ENCODE measurements at places on chromosomes 5 and 9. TPM values are rescaled to one million over a fixed set of nuclear protein-coding genes. Genes with fewer than 3 reads are reported as not detected.
A peak's percentile ranks its signal among the peaks of the same experiment; 100 is the strongest.

DNA sequence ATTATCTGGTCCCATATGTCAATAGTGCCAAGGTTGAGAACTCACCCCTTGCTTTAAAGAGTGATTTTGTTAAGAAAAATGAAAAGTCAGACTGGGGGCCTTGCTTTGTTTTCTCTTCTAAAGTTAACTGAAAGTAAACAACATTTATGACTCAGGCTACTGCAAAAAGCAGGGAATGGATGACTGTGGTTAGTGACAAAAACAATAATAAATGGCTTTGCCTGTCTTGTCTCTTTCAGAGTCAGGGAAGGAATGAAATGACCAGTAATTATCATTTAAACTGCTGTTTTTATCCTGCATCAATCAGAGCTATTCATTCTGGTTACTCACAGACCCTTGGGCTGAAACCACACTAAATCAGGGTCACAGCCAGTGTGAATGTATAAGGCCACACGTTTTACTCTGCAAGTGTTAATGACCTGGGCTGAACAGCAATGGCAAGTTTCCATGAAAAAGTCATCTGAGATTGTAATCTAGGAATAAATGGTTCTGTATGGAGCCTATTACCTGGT is 112.2 kb downstream of the ZNF608 start:
- peak; percentile 72 for ATAC-seq

- ATAC-seq, result no peak
Observed at GRCh38 chr9:114058688-114059046, 19.4 kb downstream of the AMBP start.

DNA sequence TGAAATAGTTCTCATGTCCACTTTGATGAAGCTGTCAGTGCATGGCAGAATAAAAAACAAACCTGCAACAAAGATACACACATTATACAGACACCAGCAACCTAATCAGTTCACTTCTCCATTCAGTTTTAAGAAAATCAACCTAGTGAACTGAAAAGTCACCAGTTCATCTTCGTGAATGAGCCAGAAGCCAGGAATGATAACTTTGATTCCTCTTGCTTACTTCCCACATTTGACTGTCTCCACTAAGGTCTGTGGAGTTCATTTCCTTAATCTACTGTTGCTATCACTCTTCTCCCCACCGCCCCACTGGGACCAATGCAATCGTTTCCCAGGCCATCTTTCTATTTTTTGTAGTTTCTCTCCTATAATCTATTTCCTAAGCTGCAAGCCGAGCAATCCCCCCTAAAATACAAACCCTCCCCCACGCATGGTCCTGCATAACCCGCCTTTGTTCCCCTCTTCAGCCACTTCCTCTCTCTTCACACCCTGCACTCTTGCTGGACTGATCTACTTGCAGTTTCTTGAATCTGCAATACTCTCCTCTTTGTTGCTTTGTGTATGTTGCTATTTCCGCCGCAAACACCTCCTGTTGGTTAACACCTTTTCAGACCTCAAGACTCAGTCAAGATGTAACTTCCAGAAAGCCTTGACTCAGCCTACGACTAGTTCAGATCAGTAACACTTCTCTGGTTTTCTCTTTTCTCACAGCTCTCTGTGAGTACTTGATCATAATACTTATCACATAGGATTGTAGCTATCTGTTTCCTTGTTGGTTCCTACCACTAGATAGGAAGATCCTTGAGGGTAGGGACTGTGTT is 16.6 kb downstream of the STOM start:
- ATAC-seq, result no peak

DNA sequence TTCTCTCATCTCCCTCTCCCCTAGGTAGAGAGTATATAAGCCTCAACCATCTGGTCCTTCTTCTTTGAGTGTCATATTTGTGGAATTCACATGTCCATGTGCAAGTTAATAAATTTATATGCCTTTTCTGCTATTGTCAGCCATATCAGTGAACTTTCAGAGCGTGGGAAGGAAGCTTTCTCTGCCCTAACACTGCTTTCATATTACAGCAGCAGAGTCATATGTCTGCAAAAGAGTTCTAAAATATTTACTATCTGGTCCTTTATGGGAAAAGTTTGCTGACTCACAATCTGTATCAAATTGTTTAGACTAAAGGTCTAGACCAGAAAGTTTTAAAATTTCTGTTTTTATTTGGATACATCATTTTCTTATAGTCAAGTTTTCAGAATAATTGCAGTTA is 669.0 kb downstream of the LRRC70 start:
- no peak for ATAC-seq

DNA sequence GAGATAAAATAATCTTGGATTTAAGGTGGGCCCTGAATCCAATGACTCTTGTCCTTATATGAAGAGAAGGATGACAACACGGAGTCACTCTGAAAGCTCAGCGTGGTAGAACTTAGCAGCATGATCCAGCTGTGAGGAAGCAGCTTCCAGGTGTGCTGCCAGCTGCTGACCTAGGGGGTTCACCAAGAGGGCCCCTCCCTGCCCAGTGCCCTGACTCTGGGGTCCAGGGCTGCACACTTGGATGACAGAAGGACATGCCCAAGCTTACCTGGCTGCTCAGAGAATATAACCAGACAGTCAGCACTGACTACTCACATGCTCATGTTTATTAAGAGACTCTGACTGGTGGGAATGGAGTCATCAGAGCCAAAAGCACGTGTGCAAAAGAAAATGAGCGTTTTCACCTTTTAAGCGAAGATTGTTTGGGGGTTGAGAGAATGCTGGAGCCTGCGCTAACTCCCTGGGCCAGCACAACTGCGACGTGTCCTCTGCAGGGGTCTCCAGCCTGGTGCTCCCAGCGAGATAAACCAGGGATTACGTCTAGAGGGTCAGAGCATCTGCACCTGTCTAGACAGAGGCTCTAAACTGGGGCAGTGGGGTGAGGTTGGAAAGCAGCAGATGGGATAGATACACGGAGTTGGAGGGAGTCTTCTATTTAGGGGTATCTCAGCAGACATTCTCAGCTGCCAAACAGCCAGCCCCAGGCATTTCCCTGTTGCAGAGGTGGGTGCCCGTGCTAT is 41.3 kb downstream of the ROPN1L start:
- no peak for ATAC-seq

- no peak for ATAC-seq
Observed at GRCh38 chr5:31931874-31932273, 242.2 kb downstream of the GOLPH3 start.

GRCh38 chr9:134136118-134136995 is 475 bp downstream of the WDR5 start:
- peak; percentile 39 for ATAC-seq

DNA sequence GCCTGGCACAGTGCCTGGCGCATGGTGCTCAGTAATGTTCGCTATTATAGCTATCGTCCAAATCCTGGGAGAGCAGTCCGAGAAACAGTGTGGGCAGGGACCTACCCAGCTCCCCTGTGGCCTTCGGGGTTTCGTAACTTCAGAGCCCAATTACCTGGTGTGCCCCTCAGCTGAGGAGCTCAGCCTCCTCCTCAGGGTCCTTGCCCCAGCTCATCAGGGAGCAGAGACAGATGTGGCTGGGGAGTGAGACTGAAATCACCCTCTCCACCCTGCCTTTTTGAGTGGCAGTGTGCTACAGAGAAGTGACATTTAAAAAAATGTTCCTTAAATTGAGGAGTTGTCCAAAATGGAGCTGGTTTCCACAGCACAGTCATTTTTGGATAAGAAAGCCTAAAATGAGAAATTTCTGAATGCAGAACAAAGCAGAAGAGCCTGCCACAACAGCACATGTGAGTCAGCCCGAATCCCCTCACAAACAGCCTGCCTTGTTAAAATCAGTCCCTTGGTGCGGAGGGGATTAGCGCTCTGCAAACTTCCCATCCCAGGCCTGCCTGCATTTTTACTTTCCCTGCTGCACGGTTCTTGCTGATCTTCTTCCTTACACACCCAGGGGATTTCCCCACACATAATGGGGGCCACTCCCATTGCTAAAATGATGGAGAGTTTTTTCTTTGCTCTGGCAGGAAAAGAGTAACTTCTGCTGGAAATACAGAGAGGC is 78.1 kb upstream of the PITX1 start:
- peak; percentile 64 for ATAC-seq

DNA sequence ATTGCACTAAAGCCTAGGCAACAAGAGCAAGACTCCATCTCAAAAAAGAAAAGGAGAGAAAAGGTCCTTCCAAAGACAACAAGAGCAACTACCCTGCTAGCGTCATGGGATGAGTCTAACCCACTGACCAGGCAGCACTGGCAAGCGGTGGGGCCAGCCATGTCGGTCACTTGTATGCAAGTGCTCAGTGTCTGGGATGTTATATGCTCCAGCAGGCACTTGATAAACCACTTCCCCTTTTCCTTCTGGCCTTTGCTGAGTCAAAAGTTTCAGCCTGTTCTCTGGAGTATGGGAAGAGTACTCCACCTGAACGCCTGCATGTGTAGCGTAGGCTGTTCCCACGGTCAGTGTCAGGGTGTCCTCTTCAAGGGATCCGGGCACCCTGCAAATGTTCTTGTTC is 9.2 kb upstream of the MXD3 start:
- no peak for ATAC-seq

DNA sequence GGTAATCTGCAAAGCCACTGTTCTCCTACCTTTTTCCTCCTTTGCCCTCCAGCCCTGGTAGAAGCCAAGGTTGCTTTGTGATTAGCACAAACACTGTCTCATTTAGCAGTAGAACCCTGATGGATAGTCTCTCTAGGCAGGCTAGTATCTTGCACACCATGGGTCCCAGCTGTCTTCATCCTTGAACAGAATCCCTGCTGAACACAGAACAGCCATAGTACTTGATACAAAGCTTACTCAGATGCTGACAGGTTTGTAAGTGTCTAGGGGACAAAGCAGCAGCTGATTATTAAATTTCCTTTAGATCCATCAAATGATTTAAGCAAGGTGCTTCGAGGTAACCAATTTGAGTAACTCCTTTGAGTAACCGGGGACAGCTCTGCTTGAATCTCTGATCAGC is 163.7 kb upstream of the PPP1R2B start:
- ATAC-seq, result no peak

- ATAC-seq, result no peak
Observed at GRCh38 chr5:67516948-67517565, 320.5 kb upstream of the CD180 start.

DNA sequence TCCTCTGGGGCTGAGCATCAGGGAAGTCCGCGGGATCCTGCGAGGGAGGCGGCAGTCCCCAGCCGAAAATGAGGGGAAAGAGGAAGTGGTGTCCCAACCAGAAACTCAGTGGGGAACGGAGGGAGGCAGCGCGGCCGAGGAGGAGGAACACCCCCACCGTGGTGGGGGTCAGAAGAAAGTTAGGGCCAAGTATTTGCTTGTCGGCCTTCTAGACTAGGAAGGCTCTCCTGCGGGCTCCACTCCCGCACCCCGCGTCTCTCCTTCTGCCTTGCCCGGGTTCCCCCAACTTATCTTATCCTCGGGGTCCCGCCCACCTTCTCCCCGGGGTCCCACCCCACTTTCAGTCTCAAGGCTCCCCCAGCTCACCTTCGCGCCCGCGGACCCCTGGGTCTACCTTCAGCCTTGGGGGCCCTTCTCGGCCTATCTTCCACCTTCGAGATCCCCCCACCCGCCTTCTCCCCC is 557 bp upstream of the PHF2 start:
- peak; percentile 31 for ATAC-seq

GRCh38 chr9:107100591-107100990 is 182.5 kb upstream of the RAD23B start:
- no peak for ATAC-seq

GRCh38 chr5:141373673-141374317 is at the start of gene PCDHGA6:
PCDHGA6 (plus strand) TSS chr5:141373891; CDS start chr5:141374084, 193 bp downstream.
- no peak for ATAC-seq

GRCh38 chr5:161414896-161415295 is 131.6 kb downstream of the GABRB2 start:
- no peak for ATAC-seq

GRCh38 chr9:128719919-128720605 is 3.9 kb downstream of the ZDHHC12 start:
- no peak for ATAC-seq

DNA sequence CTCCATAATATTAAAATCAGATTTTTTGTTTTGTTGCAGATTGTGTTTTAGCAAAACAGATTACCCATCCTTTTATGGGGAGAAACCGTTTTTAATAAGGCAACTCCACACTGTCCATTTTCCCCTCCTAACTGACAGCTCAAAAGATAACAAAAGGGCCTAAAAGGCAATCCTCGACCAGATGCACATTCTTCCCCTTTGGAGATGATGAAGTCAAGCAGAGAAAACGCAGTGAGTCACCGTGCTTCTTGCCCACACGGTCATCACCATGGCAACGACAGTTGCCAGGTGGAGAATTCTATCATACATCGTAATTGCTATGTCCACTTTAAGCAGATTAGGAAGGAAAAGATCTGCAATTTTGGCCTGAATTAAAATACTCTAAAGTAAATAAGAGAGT is 96.4 kb downstream of the DIRAS2 start:
- peak; percentile 93 for ATAC-seq

DNA sequence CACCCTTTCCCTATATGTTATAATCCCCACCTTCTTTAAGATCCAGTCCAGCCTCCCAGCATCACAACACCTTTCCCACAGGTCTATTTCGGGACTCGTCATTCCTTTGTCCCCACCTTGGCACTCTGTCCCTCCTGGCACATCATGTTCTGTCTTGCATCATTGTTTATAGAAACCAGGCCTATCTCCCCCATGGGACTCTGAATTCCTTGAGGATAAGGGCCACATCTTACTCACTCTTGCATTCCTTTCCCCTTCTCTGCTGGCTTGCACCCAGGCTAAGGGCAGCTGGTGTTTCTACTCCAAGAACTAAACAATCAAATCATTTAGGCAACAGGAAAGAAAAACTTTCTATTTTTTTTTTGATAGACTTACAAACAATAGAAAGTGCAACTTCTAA is 205.7 kb downstream of the AGTPBP1 start:
- no peak for ATAC-seq

DNA sequence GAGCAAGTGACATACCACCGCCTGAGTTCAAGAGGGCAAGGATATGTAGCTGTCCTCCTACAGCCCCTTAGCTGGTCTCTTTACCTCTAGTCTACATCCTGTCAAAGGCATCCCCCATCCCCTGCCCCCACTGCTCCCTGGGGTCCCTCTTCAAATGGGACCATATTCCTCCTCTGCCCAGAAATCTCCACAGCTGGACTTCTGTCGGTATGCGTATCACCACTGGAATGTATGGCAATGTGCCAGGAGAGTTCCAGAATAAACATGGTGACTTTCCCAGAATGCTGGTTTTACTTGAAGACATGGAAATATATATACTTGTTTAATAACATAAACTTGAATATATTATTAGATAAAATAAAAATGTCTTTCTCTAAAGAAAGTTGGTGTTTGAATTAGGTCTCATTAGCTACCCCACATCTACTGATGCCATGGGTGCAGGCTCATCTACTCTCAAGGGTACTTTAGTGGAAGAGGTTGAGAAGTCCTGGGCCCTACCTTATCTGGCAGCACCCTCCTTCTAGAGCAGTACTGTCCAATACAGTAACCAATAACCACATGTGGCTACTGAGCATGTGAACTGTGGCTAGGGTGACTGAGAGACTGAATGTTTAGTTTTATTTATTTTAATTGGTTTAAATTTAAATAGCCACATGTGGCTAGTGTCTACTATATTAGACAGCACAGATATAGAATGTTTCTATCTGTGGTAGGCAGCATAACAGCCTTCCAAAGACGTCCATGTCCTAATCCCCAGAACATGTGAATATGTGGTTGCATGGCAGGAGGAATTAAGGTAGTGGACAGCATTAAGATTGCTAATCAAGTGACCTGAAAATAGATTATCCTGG is 181.7 kb upstream of the SLC30A5 start:
- no peak for ATAC-seq

Gene ANKH
- 56.7 TPM for total RNA-seq

Gene ERBIN
- 25.7 TPM for total RNA-seq

Gene CA9
- not detected for total RNA-seq

Gene BARHL1
- total RNA-seq, result not detected

Gene INSL6
- 0.16 TPM for total RNA-seq

Gene GMCL2
- total RNA-seq, result not detected

Gene GPBP1
- 75.1 TPM for total RNA-seq

Gene EPB41L4B
- total RNA-seq, result 5.2 TPM
